8988T (cell line): ENCODE measurements at places on chromosomes 2 and 18.

- DNase-seq = no peak
Observed at GRCh38 chr18:37913051-37913450, 347.5 kb upstream of the CELF4 start.

GRCh38 chr2:9772999-9773902, 70.0 kb upstream of the TAF1B start:
- DNase-seq = no peak

DNA sequence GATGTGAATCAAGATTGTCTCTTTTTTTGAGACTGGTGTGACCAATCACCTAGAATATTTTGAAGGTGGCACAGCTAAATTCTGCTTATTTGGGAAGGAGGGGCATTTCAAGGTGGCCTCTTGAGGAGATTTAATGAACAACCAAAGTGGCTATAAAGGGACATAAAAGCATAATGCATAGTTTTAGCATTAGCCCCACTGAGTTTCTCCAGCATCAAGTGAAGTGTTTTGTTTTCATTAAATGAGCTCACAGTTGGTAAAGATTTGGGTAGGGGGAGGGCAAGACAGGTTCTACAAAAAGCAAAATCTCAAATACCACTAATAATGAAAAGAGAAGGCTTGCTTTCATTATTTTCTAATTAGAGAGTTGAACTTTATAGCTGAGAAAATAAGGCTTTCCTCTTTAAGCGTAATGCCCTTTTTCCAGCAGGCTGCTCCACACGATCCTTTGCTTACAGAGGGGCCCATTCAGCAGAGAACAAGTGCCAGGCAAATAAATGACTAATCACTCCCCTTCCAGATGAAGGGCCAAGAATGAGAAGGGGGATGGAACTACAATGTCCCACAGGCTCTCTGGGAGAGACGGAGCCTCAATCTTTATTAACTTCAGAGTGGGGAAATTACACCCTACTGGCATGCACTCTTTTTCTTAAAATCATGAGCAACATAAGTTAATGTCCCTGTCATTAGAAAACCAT, 35.9 kb downstream of the LHCGR start:
- DNase-seq = no peak

- no peak for DNase-seq
Observed at GRCh38 chr18:79898952-79899608, 52.4 kb downstream of the SLC66A2 start.

- DNase-seq = no peak
Observed at GRCh38 chr18:12376034-12376753, 833 bp downstream of the AFG3L2 start.

DNA sequence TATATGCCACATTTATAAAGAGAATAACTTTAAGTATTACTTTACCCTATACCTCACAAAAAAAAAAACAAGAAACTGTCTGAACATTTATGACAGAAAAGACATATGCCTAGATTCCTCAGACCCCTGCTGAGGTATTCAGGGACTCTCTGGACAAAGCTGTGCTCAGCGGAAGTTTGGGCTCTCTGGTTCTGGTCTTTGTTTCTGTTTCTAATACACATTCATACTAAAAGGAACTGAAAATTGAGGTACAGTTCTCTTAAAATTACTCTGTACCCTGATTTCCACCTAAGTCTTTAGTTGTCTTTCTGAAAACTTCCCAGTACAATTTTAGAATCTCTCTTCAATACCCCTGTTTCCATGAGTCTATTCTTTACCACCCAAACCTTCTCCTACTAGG, 160.3 kb downstream of the IKZF2 start:
- DNase-seq = no peak

DNA sequence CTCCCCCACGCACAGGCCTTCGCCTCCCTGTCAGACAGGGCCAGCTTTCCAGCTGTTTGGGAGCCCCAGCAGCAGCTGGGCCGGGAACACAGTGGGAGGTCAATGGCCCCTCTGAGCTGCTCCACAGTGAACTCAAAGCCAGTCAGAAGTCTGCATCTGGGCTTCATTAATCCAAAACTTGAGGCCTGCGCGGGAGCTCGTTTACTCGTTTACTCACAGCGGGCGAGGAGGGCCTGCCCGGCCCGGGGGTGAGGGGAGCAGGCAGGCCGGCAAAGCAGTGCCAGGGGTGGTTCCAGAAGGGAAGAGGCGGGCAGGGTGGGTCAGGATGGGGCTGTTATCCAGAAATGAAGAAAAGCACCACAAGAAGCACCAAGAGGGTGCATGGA, 36.8 kb upstream of the SEMA4C start:
- DNase-seq = no peak

GRCh38 chr2:204437408-204437807, 107.9 kb upstream of the PARD3B start:
- no peak for DNase-seq

GRCh38 chr2:35503738-35504199, 851.8 kb upstream of the CRIM1 start:
- DNase-seq = no peak

DNA sequence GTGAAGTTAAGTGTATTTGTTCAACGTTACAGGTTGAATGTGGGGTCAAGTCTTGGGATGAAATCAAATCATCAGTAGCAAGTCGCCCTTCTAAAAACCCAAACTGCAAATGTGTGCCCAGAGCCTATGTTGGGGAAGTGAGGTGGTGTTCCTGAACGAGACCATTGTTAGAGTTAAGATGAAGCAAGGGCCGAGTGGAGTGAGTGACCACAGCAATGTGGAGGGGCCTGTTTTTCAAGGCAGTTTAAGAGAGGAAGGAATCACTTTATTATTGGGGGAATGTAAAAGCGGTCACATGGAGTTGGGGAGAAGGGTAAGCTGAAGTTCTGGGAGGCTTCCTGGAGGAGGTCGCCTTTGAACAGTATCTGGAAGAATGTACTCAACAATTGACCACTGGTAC, 68.5 kb downstream of the MYCN start:
- DNase-seq = no peak

- no peak for DNase-seq
Observed at GRCh38 chr2:132253496-132254305, 91.9 kb upstream of the ANKRD30BL start.

- DNase-seq = no peak
Observed at GRCh38 chr2:30300456-30301221, 69.3 kb downstream of the LBH start.

DNA sequence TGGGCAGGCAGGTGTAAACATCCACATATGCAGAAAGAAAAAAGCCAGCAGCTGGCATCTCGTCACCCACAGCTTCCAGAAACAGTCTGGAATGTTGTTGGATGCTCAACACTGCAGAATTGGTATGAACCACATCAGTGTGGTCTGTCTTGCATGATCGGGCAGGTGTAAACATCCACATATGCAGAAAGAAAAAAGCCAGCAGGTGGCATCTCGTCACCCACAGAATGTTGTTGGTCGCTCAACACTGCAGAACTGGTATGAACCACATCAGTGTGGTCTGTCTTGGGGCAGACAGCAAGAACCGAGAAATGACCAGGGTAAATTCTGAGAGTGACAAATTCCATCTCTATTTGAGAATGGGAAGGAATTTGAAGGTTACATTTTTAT, 39.6 kb downstream of the DOCK10 start:
- no peak for DNase-seq

GRCh38 chr18:58859907-58860306, 4.8 kb upstream of the ZNF532 start:
- DNase-seq = no peak

- no peak for DNase-seq
Observed at GRCh38 chr2:154489266-154489858, 209.1 kb upstream of the KCNJ3 start.

GRCh38 chr2:234029150-234029733, 21.3 kb upstream of the SPP2 start:
- DNase-seq = no peak

DNA sequence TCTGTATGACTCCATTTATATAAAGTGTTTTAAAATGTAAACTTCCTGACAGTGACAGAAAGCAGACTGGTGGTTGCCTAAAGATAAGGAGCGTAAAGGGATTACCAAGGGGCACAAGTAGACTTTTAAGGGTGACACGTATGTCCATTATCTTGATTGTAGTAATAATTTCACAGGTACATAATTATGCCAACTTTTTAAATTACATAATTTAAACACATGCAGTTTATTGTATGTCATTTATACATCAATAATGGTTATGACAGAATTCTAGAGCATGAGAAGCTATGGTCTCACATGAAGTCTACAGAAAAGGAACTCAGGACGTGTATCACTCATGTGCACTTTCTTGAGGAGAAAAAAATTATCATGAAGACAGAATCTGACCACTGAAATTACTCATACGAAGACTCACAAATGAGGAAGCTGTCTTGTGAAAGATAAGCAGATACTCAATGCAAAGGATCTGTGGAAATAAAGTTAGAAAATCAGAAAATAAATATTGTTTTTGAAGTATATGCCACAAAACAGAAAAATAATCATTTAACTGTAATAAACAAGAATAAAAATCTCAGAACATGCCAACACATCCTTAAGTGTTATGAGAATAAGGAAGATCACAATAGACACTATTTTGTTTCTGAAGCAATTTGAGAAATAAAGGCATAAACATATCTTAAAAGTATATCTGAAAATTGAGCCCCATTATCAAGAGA, 84.4 kb downstream of the TMEM131 start:
- DNase-seq = no peak

- DNase-seq = no peak
Observed at GRCh38 chr18:56511996-56512395, 126.4 kb downstream of the TXNL1 start.

GRCh38 chr18:73952296-73952946, 195.2 kb downstream of the FBXO15 start:
- DNase-seq = no peak

DNA sequence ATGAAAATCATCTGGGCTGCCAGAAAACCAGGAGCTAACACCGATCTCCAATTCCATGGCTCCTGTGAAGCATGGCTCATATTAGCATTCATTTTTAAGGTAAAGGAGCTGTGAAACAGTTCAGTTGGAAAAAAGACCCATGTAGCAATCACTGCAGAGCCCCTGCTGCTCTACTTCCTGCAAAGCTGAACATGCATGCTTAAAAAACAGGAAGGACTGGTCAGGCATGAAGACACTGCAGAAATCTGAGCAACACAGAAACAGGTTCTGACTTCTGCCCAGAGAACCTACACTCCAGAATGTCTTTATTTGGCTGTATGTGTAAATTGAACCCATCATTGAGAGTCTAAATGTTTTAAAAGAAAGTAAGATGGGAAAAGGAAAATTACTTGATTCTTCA, 950.6 kb downstream of the DCDC2C start:
- DNase-seq = no peak

DNA sequence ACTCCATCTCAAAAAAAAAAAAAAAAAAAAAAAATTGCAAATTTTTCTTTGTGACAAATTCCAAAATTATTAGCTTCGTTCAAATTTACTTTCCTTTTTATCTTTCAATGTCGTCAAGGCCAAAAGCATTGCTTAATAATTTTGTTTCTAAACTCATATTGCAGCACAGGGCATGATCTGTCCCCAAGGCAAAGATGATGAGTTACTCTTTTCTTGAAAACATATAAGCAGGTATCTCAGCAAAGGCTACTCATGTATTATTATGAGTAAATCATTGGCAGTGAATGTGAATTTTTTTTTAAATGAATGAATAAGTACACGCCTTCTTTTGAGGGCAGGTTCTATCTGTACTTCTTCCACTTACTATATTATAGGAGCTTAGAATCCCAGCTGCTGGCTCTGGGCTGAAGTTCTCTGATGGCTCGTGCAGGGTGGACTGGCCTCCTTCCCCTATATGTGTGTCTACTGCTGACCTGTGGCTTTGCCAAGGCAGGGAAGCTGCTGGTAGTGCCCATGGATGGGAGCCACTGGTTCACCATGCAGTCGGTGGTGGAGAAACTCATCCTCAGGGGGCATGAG, at the start of gene UGT1A7:
Gene UGT1A7, plus strand, starts transcription at position 381 of the 579 bp plus-strand sequence. Its CDS starts 37 bp downstream, at position 418.
- no peak for DNase-seq

DNA sequence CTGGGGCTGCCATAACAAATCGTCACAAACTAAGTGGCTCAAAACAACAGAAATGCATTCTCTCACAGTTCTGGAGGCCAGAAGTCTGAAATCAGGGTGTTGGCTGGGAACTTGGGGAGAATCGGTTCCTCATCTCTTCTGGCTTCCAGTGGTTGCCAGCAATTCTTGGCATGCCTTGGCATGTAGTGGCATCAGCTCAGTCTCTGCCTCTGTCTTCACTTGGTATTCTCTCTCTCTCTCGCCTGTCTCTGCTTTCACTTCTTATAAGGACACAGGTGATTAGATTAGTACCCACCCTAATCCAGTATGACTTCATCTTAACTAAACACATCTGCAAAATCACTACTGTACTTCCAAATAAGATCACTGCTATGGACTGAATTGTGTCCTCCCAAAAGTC, 695.4 kb upstream of the ID2 start:
- DNase-seq = no peak

- DNase-seq = no peak
Observed at GRCh38 chr2:64289737-64290136, 145.5 kb upstream of the PELI1 start.

GRCh38 chr2:183383854-183384253, 259.6 kb downstream of the NUP35 start:
- no peak for DNase-seq

DNA sequence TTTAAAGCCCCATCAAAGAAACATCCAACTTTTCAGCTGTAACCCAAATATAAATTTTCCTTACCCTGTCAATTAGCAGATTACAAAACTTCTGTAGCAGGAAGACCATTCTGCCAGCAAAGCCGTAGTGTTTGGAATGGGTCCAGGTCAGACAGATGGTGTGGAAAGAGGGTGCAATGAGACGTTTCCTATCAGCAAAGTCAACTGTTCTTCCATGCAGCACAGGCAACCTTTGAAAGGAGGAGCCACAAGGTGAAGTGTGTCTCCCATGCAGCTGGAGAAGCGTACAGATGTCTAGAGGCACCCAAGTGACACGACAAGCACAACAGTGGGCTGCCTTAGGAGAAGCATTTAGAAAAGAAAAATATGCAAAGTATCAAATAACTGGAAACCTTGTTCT, 83.7 kb downstream of the SP3 start:
- no peak for DNase-seq

- DNase-seq = no peak
Observed at GRCh38 chr2:236628256-236628901, 58.8 kb downstream of the ACKR3 start.

- no peak for DNase-seq
Observed at GRCh38 chr2:2754940-2755339, 423.9 kb upstream of the MYT1L start.

- DNase-seq = no peak
Observed at GRCh38 chr2:105791229-105791628, 46.5 kb downstream of the NCK2 start.

- no peak for DNase-seq
Observed at GRCh38 chr2:4300616-4301015, 597.2 kb downstream of the DCDC2C start.

- DNase-seq = no peak
Observed at GRCh38 chr2:105625632-105626031, 119.1 kb upstream of the NCK2 start.

GRCh38 chr18:57205641-57206040, 58.8 kb downstream of the BOD1L2 start:
- no peak for DNase-seq
